ENCODE measurements at places on chromosomes 11 and 22.

- no peak for DNase-seq
Measured at GRCh38 chr11:134754521-134755198, 342.6 kb upstream of the B3GAT1 start.

DNA sequence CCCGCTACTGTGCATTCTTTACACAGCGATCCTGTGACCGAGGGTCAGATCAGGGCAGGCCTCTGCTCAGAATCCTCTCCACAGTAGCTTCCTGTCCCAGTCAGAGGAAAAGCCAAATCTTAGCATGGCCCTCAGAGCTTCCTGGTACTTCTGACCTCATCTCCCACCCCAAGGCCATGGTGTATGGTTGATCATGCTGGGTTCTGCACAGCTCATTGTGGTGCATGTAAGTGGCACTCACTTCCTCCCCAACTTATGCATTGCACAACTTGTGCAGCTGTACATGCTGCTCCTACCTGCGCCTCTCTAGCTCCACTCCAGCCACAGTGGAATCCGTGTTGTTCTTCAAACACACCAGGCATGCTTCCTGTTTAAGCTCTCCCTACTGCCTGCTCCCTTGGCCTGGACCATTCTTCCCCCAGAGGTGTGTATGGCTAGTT lies 20.3 kb downstream of the BMAL1 start:
- no peak for DNase-seq

DNA sequence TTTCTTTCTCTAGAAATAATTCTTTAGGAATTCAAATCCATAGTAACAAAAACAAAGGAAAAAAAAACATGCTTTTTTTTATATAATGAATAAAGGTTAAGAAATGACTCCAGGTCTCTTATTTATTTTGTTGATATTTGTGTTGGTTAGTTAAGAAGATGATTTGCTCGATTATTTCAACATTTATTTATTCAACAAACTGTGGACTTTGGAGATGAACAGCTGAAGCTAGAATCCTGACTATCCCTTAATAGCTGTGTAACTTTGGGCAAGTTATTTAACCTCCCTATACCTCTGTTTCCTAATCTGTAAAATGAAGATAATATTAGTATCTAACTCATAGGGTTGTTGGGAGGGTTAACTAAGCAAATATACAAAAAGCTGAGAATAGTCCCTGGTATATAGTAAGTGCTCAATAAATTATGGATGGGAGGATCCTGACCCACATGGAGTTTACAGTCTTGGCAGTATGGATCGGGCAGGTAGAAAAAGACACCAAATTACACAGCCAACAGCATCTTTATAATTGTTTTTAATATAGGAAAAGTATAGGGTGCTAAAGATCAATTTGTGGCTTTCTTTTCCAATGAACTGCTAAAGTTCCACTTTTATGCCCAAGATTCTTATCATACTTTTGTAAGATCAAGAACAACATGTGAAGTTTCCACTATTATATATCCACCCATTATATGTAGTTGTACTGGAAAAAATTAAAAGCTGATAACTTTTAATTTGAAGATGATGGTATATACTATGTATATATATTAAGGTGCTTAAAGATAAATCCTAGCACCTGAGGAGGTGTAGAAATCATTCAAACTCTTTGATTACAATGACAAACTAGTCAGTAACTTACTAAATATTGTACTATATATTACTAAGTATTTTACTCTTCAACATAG lies 1.3 kb upstream of the CAT start:
- DNase-seq = no peak

- DNase-seq = no peak
Measured at GRCh38 chr22:19710769-19711106, 3.6 kb upstream of the SEPTIN5 start.

GRCh38 chr22:32584650-32585049 lies 110.0 kb downstream of the FBXO7 start:
- no peak for DNase-seq
